Upper lobe of right lung (tissue), 1 donor: ENCODE measurements at places on chromosomes 3 and 15. TPM values are rescaled to one million over a fixed set of nuclear protein-coding genes. Genes with fewer than 3 reads are reported as not detected.
A peak's percentile ranks its signal among the peaks of the same experiment; 100 is the strongest.

Gene GATM
- 7.2 TPM for total RNA-seq

Gene IGSF10
- 32.4 TPM for total RNA-seq

Gene TGM5
- not detected for total RNA-seq

Gene RAD51
- 0.98 TPM for total RNA-seq

Gene CCDC54
- total RNA-seq = not detected

Gene DOCK3
- total RNA-seq = 2.7 TPM

Gene UNC13C
- 0.14 TPM for total RNA-seq

GRCh38 chr3:114892880-114893279, 254.2 kb downstream of the ZBTB20 start:
- H3K4me3 ChIP-seq = no peak overlapping the region
- H3K27ac ChIP-seq = no peak overlapping the region
- no peak for DNase-seq
- H3K4me1 ChIP-seq = no peaks in the 10 kb centered on the region
- no peaks in the 10 kb centered on the region for H3K36me3 ChIP-seq

DNA sequence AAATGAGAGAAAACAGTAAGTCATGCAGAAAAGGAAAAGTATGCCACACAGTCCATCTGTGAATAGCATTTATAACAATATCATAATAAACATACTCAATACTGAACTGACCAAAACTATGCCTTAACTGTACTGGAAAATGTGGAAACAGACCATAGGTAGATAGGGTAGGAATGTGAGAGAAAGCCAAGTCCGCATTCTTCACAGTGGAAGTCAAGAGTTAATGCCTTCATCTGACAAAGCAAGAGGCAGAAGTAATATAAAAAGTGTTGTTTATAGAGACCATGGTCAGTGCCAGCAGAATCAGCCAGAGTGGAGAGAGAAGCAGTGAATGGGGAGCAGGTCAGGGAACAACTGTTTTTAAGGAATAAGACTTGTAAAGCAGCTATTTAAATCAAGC, 52.3 kb downstream of the KBTBD12 start:
- H3K27me3 ChIP-seq = no peaks in the 10 kb centered on the region
- no peak overlapping the region for H3K27ac ChIP-seq
- H3K4me1 ChIP-seq = no peaks in the 10 kb centered on the region
- DNase-seq = no peak
- H3K36me3 ChIP-seq = no peaks in the 10 kb centered on the region

GRCh38 chr3:119778176-119778575, 3.7 kb upstream of the NR1I2 start:
- no peak overlapping the region for H3K27ac ChIP-seq
- DNase-seq = no peak
- H3K4me3 ChIP-seq = no peak overlapping the region
- H3K27me3 ChIP-seq = no peaks in the 10 kb centered on the region
- no peaks in the 10 kb centered on the region for H3K36me3 ChIP-seq

DNA sequence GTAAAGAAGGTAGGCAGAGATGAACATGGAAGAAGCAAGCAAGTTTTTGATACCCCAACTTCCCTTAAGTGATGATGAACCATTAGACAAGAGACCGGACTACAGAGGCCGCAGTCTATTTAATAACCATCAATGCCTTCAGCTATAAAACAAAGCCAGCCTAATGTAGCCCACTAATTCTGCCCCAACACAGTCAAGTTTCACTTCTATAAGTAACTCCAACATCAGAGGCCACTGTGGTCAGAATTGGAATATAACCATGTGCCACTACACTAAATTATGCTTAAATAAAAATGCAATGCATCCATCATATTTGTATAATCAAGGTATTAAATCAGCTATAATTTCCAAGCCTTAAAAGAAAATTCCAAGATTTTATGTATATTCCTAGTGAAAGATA, 234.7 kb downstream of the FOXP1 start:
- DNase-seq = no peak
- H3K4me1 ChIP-seq = no peaks in the 10 kb centered on the region
- no peaks in the 10 kb centered on the region for H3K27me3 ChIP-seq
- no peak overlapping the region for H3K27ac ChIP-seq
- H3K36me3 ChIP-seq = no peaks in the 10 kb centered on the region
- no peak overlapping the region for H3K4me3 ChIP-seq

- no peaks in the 10 kb centered on the region for H3K4me1 ChIP-seq
- H3K36me3 ChIP-seq = peaks cover 46% of the 10 kb centered on the region
- no peak overlapping the region for H3K4me3 ChIP-seq
- H3K27ac ChIP-seq = no peak overlapping the region
- H3K27me3 ChIP-seq = no peaks in the 10 kb centered on the region
Observed at GRCh38 chr3:56573501-56573900, 16.5 kb downstream of the CCDC66 start.

DNA sequence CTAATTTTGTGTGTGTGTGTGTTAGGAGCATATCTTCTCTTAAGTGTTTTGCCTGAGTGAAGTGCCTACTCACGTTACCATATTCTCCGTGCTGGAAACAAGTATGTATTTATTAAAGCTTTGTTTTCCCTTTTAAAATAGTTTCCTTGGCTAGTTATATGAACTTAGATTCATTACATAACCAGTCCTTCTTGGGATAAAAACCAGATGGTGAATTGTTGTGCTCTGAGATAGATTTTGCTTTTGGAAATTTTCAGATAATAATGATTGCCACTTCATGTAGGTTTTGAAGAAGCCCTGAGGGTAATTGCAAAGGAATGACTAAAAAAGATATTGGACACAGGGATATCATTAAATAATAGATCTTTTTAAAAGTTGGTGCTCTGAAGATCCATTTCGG, 390.2 kb upstream of the SGO1 start:
- H3K4me3 ChIP-seq = no peak overlapping the region
- no peak overlapping the region for H3K27ac ChIP-seq
- H3K36me3 ChIP-seq = no peaks in the 10 kb centered on the region
- H3K27me3 ChIP-seq = no peaks in the 10 kb centered on the region

GRCh38 chr3:13277860-13278531, 142.1 kb downstream of the NUP210 start:
- no peaks in the 10 kb centered on the region for H3K36me3 ChIP-seq
- peak overlapping the region; percentile 24 for H3K27ac ChIP-seq

GRCh38 chr3:46095307-46095706, 68.0 kb upstream of the XCR1 start:
- H3K27me3 ChIP-seq = no peaks in the 10 kb centered on the region
- peaks cover 48% of the 10 kb centered on the region for H3K4me1 ChIP-seq
- H3K36me3 ChIP-seq = no peaks in the 10 kb centered on the region

GRCh38 chr15:72907733-72908132, 124.2 kb upstream of the ADPGK start:
- no peak overlapping the region for H3K27ac ChIP-seq
- no peaks in the 10 kb centered on the region for H3K4me1 ChIP-seq
- no peaks in the 10 kb centered on the region for H3K27me3 ChIP-seq

GRCh38 chr15:90553248-90553745, 23.6 kb downstream of the CRTC3 start:
- no peaks in the 10 kb centered on the region for H3K27me3 ChIP-seq
- peaks cover 36% of the 10 kb centered on the region for H3K4me1 ChIP-seq
- no peak for DNase-seq
- H3K4me3 ChIP-seq = no peak overlapping the region

GRCh38 chr3:42486814-42487565, 15.5 kb upstream of the VIPR1 start:
- H3K27me3 ChIP-seq = no peaks in the 10 kb centered on the region
- H3K4me1 ChIP-seq = peaks cover 4% of the 10 kb centered on the region
- no peak for DNase-seq
- H3K36me3 ChIP-seq = no peaks in the 10 kb centered on the region

DNA sequence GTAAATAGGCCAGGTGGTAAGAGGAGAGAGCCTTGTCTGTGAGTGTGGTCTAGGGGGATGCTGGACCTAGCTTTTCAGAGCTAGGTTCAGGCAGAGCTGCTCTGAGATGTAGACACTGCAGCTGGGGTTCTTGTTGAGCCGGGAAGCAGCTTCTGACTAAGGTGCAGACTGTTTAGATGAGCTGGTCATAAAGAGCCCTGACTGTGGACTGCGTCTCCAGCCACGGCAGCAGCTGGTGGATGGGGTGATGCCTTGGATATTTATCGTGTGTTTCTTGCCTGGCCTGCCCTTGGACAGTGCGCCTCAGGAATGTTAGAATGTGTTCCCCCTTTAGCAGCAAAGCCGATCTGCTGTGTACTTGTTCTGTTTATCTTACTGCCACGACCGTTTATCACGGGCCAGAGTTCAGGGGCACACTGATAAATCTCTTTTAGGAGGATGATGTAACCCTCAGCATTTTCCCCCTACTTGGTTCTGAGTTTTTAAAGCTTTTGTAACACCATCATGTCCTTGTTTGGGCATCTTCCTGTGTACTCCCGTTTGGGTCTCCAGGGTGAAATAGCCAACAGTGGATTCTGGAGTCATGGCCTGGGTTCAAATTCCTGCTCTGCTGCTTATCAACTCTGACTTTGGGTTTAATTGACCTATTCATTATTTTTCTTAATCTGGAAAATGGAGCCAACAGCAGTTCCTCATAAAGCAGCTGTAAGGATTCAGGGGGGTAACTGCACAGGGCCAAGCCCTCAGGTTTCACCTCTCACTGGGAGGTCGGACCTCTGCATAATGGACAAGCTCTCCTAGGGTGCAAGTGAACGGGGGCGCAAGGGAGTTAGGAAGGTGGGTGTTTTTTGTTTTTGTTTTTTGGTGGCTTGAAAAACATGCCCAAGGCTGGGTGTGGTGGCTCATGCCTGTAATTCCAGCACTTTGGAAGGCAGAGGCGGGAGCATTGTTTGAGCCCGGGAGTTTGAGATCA, 51.4 kb downstream of the FLNB start:
- H3K4me1 ChIP-seq = peaks cover 14% of the 10 kb centered on the region
- peak overlapping the region; percentile 11 for H3K27ac ChIP-seq
- no peaks in the 10 kb centered on the region for H3K27me3 ChIP-seq

- H3K4me3 ChIP-seq = no peak overlapping the region
- H3K4me1 ChIP-seq = no peaks in the 10 kb centered on the region
- peak; percentile 35 for DNase-seq
- H3K36me3 ChIP-seq = peaks cover 16% of the 10 kb centered on the region
Observed at GRCh38 chr3:14913926-14914778, 33.2 kb upstream of the NR2C2 start.
